ENCODE measurements at places on chromosomes 5 and 9. TPM values are rescaled to one million over a fixed set of nuclear protein-coding genes. Genes with fewer than 3 reads are reported as not detected.

DNA sequence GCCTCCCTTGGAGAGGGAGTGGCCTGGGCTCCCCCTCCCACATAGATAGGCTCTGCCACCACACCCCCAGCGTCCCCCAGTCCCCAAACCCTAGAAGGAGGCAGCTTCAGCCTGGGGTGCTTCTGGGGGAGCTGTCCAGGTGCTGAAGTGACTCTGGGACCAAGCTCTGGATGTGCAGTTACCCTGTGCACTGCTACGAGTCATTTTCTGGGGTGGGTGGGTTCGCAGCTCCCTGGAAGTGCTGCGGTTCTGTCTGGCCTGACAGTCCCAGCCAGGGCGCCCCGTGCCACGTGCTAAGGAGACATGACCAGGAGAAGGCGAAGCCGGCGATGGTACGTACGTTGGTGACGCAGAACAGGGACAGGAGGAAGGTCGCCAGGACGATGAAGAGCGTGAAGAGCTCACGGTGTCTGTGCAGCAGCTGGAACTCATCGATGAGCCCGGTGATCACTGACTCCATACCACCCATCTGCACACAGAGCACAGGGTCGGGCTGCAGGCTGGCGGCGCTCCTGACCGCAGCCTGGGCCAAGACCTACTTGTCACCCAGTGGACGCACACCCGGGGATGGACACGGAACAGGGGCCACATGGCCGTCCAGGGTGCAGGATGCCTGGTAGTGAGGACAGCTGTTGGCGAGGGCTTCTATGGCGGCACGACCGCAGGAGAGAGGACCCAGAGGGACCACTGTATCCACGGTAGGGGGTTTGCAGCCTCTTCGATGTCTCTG, 35.7 kb downstream of the SLC6A3 start:
- H3K4me1 ChIP-seq = no peaks in the 10 kb centered on the region
- H3K27me3 ChIP-seq = peaks cover 3% of the 10 kb centered on the region
- no peaks in the 10 kb centered on the region for H3K36me3 ChIP-seq
- H3K27ac ChIP-seq = no peak overlapping the region

DNA sequence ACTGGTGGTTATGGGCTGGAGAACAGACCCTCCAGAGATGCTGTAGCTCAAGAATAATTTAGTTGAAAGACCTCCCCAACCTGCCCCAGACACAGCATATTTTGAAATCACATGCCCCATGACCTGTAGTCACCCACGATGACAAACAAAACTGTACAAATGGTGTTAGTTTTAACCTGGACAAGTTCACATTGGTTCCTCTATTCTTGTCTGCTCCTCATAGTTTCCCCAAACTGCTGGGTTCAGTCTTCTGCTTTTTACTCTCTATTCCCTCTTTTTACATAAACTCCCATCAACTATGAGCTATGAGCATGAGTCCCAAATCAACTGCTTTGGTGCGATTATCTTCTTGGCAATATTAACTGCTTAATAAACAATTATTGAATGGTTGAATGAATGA, 365.3 kb upstream of the CLINT1 start:
- H3K4me1 ChIP-seq = no peaks in the 10 kb centered on the region
- H3K4me3 ChIP-seq = no peak overlapping the region
- no peak overlapping the region for H3K27ac ChIP-seq
- DNase-seq = no peak

DNA sequence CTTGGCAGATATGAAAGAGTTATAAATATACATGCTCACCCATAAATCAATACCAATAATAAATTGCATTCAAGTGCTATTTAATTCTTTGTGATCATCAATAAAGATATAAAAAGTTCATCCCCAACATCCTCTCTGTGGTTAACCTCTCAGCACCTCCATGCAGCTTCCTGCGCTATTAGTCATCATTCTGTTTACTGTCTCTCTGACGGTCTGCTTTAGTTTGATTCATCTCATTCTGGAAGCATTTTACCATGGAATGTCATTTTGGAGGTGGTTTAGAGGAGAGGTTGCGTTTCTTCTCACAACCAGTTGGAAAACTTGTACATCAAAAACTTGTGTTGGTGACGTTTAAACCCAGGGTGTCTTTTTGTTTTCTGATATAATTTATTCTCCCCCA, 486.6 kb downstream of the BRINP1 start:
- no peaks in the 10 kb centered on the region for H3K27me3 ChIP-seq
- no peaks in the 10 kb centered on the region for H3K4me1 ChIP-seq
- H3K4me3 ChIP-seq = no peak overlapping the region
- no peaks in the 10 kb centered on the region for H3K36me3 ChIP-seq

FYB1 gene
- 100 TPM for total RNA-seq

MEIKIN gene
- total RNA-seq = not detected

SLIT3 gene
- 0.20 TPM for total RNA-seq

Measured in activated T-helper 1 cell treated with anti-CD3 and anti-CD28 coated beads, Interleukin-12 subunit alpha, Interleukin-12 subunit beta, Interleukin-2, Interleukin-4 antibody, amounts not matched to agents 30 ng/mL and 10 ng/mL and 1 ng/mL, durations not matched to agents 14 hours and 24 hours and 36 hours (primary cell).